ENCODE measurements at places on chromosomes 16 and 17.

DNA sequence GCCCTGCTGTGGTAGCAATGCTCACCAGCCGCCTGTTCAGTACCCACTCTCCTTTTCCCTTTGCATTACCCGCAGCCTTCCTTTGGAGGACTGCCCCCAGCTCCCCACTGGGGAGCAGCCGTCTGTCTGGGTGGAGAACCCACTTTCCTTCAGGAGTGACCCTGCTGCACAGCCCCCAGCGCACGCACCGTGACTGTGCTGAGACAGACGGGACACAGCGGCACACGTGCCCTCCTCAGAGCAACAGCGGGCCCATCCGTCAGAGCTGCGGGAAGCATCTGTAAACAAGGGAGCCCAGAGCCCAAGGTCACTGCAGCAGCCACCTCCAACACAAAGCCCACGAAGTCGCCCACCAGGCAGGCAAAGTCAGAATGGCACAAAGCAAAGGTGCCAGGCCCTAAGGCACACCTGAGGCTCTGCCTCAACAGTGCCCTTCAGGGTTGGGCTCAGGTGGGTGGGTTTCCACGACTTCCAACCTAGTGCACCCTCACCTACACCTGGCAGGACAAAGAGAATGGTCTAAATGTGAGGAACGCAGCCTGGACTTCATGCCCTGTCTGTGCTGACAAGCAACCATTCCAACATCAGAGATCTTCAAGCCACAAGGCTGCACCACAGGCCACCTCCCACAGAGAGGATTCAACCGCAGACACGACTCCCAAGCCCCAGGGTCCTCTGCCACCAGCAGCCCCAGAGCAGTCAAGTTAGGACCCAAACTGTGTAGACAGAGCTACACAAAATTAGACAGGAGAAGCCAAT is 9.9 kb downstream of the AXIN1 start:
- DNase-seq: no peak

GRCh38 chr16:62969711-62970318 is 933.6 kb upstream of the CDH8 start:
- no peak for DNase-seq

- DNase-seq: no peak
These were observed 43.0 kb upstream of the ZNF750 start for GRCh38 chr17:82882715-82883418.

DNA sequence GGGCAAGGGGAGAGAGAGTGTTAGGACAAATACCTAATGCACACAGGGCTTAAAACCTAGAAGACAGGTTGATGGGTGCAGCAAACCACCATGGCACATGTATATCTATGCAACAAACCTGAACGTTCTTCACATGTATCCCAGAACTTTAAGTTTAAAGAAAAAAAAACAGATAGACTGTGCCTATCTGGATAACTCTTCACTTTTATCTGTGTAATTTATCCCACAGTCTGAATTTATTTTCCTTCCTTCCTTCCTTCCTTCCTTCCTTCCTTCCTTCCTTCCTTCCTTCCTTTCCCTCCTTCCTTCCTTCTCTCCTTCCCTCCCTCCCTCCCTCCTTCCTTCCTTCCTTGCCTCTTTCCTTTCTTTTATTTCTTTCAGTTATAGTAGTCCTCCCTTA is 370.7 kb downstream of the CDH8 start:
- no peak for DNase-seq

DNA sequence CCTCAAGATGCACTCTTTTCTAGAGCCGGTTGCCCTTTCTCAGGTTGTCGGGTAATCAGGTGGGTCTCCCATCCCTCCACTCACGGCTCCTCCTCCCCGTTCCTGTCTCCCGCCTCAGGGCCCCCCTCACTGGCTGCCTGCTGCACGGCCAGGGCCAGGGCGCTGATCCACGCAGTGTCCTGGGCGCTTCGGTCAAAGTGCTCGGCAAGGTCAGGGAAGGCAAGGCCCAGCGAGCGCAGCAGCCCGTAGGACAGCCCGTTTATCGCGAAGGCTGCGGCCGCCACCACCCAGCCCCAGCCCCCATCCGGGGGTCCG is 753 bp downstream of the SLC16A11 start:
- DNase-seq: no peak

DNA sequence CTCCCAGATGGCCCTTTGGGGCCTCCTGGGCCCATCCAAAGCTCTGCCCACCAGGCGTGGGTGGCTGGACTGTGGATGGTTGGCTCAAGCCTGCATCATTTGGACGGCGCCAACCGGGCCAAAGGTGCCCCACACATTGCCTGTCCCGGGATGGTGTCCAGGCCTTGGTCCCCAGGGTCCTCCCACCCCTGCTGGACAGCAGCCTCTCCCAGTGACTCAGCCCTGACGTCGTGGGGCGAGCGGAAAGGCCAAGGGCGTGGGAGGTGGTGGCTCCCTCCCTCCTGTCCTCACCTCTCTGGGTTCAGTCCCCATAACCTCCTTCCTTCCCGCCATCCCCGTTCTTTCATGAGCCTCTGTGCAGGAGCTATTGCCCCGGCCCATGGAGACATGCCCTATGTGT is 42.1 kb upstream of the DLX4 start:
- no peak for DNase-seq

- DNase-seq: no peak
These were observed 60.7 kb downstream of the HS3ST3A1 start for GRCh38 chr17:13541032-13541480.

DNA sequence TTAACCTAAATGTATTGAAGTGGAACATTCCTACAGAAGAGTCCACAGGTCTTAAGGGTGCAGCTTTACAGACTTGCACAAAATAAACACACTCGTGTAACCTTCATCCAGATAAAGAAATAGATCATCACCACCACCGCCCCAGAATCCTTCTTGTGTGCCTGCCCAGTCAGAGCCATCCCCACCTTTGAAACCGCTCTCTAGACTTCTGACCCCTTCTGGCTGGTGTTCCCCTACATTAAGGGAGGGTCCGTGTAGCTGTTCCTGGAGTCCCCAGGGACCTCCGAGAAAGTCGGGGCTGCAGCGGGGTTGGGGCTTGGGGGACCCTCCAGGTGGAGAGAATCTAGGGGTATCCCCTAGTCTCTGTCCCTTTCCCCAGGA is 9.4 kb downstream of the TBX4 start:
- no peak for DNase-seq

DNA sequence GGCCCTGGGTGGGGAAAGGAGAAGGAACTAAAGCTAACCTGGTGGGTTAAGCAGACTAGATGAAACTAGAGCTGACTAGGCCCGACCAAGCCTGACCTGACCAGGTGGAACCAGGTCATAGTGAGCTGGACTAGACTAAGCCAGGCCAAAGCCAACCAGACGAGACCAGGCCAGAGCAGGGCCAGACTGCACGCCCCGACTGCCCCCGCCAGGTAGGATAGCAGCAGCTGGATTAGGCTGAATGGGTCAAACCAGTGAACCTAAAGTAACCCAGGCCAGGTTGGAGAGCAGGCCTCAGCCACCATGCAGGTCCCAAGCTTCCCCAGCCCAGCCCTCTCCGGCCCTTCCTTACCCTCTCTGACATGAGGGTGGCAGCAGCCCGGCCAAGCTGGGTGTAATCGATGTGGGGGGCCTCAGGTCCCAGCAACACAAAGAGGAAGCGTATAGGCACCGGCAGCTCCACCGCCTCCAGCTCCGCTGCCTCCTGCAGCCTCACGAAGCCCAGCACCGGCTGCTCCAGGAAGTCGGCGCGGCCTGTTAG is 9.1 kb downstream of the SLC4A1 start:
- no peak for DNase-seq
